ENCODE measurements at places on chromosomes 6 and 20. TPM values are rescaled to one million over a fixed set of nuclear protein-coding genes. Genes with fewer than 3 reads are reported as not detected.

The C2 gene
- polyA plus RNA-seq: 1.4 TPM

The TEAD3 gene
- polyA plus RNA-seq: 6.9 TPM

The MMP24 gene
- polyA plus RNA-seq: 0.61 TPM

The BIRC7 gene
- not detected for polyA plus RNA-seq

The FAM184A gene
- not detected for polyA plus RNA-seq

The OR14J1 gene
- not detected for polyA plus RNA-seq
